ENCODE measurements at places on chromosomes 3 and 15. TPM values are rescaled to one million over a fixed set of nuclear protein-coding genes. Genes with fewer than 3 reads are reported as not detected.

Gene GABRR3
- not detected for total RNA-seq

Gene SOX14
- not detected for total RNA-seq

Gene GTF2E1
- 15.8 TPM for total RNA-seq

Gene WDR72
- 0.16 TPM for total RNA-seq

Gene DIS3L
- total RNA-seq = 36.2 TPM

Gene LRTM1
- not detected for total RNA-seq

Gene RNF168
- 34.9 TPM for total RNA-seq

Gene ZPLD1
- total RNA-seq = 0.84 TPM

Gene GCSAM
- total RNA-seq = not detected

Gene EOMES
- total RNA-seq = 0.36 TPM

Gene KCNH8
- total RNA-seq = 0.15 TPM

Gene CXCR6
- 2.8 TPM for total RNA-seq

Gene STXBP5L
- total RNA-seq = 0.16 TPM

Gene CD276
- total RNA-seq = 65.2 TPM

Gene CGNL1
- total RNA-seq = 19.4 TPM

Gene GOLGA8G
- total RNA-seq = not detected

Gene FBXL22
- total RNA-seq = 18.6 TPM

Gene HRG
- total RNA-seq = not detected

Gene STARD5
- total RNA-seq = 7.0 TPM

Gene TTLL13
- total RNA-seq = not detected

Gene LTK
- total RNA-seq = 0.19 TPM

Gene CHST14
- 14.0 TPM for total RNA-seq

Gene IGSF10
- 2.2 TPM for total RNA-seq

Gene WDR76
- total RNA-seq = 6.5 TPM

Gene CHRFAM7A
- 13.2 TPM for total RNA-seq

Gene TMEM266
- total RNA-seq = not detected

Gene CIDEC
- not detected for total RNA-seq

Gene GPR62
- total RNA-seq = not detected

Gene ALPK3
- 77.0 TPM for total RNA-seq

Gene CHDH
- 1.1 TPM for total RNA-seq

Gene ERC2
- 0.55 TPM for total RNA-seq

Gene C3orf22
- not detected for total RNA-seq

Gene CCDC54
- not detected for total RNA-seq

Gene SLC12A1
- total RNA-seq = 0.42 TPM

Gene UROC1
- total RNA-seq = not detected

Gene TRIM42
- total RNA-seq = not detected

Gene CASR
- total RNA-seq = not detected

Gene SAXO2
- 5.1 TPM for total RNA-seq

Gene CLDN18
- total RNA-seq = not detected

Gene CORO2B
- total RNA-seq = 3.8 TPM

Gene NECTIN3
- 32.2 TPM for total RNA-seq

All from aorta (tissue), 5 donors.